Left colon (tissue), 2 donors: ENCODE measurements at places on chromosomes 12 and 14. TPM values are rescaled to one million over a fixed set of nuclear protein-coding genes. Genes with fewer than 3 reads are reported as not detected.

NEUROD4 gene
- total RNA-seq = not detected

TBX5 gene
- total RNA-seq = not detected

ZBTB39 gene
- 3.2 TPM for total RNA-seq

GZMB gene
- 4.2 TPM for total RNA-seq

SLC24A4 gene
- total RNA-seq = 0.09 TPM

NR4A1 gene
- total RNA-seq = 37.7 TPM

RAP1B gene
- total RNA-seq = 182 TPM

DIO2 gene
- 1.1 TPM for total RNA-seq

POTEG gene
- total RNA-seq = not detected

KRT72 gene
- total RNA-seq = not detected

HOXC11 gene
- not detected for total RNA-seq

OVCH1 gene
- total RNA-seq = 0.08 TPM

FGF23 gene
- total RNA-seq = not detected

ALG10 gene
- 5.5 TPM for total RNA-seq

IAPP gene
- total RNA-seq = not detected

KRT6B gene
- not detected for total RNA-seq

NEMP1 gene
- total RNA-seq = 4.9 TPM

KRT74 gene
- not detected for total RNA-seq
